D721Med (cell line): ENCODE measurements at places on chromosomes 12 and 14.

DNA sequence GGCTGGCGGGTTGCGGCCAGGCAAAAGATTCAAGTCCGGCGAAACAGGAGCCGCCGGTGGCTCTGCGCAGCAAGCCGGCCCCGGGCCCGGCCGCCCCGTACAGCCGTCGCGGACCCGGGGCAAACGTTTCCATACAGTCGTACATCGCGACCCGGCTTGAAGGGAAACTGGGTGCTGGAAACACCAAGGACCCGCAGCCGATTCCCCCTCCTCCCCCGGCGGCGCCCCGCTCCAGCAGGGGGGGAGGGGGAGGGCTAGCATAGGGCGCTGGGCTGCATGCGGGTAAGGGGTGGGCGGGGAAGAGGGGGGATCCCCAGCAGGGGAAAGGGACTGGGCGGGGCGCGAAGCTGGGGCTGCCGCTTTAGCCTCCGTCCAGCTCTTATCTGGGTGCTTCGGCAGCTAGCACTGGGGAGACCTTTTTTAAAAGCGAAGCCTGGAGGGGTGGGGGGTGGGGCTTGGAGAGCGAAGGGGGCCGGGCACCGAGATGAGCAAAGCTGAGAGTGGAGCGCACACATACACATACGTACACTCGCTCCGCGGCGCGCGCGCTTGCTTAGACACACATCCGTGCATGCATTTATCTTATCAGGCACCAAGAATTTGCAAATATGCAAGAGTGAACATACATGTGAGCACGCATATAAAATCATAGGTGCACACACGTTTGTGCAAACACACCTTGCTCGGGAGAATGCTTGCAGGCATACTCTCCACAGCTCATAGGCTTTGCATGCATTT lies 11.9 kb downstream of the RARG start:
- no peak for DNase-seq

DNA sequence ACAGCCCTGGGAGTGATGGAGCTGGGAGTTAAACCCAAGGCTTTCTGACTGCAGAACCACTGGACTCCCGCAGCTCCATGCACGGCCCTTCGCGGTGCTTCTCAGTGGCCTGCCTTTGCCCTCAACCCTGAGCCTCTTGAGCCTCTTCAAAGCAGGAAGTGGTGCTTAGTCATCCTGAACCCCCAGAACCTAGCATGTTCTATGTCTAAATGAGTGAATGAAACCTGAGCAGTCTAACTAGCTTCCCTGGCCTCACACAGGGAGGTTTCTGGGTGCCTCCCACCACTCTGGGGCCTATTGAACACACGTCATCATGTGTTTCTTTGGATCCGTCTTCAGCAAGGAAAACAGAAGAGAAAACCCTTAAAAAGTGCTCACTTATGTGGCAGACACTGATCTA lies 117.9 kb upstream of the SFSWAP start:
- DNase-seq: no peak

DNA sequence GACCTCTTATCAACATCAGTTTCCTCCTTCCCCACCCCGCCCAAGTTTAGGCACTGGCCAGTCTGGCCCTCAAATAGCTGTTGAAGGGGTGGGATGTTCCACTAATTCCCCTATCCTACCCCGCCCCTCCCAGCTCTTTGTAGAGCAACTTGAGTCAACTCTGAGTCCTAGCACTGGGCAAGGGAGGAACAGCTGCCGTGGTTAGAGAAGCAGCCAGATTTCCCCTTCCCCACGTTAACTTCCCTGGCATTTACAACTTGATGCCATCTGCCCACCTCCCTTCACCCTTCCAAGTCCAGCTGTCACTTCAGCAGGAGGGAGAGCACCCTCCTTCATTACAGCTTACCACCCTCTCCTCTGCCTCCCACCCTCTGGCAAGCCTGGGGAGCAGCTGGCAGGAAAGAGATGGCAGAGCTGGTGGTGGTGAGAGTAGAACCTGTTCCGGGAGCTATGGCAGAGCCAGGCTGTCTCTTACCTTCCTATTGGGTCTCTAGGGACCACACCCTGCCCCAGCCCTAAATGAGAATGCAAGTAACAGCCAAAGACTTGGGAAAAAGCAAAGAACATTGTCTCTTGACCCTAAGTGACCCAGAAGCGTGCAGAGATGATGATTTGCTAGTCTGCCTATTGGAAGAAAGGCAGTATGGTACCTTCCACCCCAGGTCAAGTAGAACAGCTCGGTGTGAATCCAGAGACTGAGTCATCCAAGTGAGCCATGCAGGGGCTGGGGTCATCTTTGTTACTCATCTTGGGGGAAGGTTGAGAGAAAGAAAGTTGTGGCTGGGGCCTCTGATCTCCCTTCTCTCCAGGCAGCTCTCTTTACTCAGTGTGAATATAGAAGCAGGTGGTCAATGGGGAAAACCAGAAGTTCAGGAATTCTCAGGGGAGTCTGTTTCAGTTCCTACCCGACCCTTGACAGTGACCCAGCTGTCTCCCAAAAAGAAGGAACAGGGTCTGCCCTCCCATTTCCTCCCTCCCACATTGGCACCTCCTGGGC lies 1.5 kb downstream of the BLOC1S1 start:
- no peak for DNase-seq

GRCh38 chr12:101745481-101745880 lies 6.2 kb upstream of the SYCP3 start:
- DNase-seq: no peak

DNA sequence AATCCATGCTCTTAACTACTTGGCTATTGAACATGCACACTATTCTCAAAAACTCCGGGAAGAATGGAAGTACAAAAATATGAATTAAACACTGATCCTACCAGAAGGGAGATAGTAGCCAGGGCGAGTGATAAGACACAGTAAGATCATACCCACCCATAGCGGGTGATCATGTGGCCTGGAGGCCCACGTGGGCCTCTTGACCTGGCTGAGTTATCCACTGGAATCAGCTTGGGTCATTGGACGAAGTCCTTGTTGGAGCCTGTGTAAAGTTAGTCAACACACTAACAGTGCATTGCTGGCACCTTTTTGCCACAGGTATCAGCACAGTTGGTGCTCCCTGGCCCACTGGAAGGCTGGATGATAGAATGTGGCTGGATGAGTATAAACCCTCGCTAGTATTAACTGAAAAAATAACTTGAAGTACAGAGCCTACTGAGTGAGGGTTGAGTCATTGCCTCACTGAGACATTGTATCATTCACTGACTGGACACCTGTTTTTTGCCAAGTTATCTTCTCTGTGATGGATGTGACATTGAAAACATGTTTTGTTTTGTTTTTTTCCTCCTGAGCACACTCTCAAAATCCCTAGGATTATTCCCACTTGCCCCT lies 149.2 kb upstream of the FUT8 start:
- DNase-seq: no peak

DNA sequence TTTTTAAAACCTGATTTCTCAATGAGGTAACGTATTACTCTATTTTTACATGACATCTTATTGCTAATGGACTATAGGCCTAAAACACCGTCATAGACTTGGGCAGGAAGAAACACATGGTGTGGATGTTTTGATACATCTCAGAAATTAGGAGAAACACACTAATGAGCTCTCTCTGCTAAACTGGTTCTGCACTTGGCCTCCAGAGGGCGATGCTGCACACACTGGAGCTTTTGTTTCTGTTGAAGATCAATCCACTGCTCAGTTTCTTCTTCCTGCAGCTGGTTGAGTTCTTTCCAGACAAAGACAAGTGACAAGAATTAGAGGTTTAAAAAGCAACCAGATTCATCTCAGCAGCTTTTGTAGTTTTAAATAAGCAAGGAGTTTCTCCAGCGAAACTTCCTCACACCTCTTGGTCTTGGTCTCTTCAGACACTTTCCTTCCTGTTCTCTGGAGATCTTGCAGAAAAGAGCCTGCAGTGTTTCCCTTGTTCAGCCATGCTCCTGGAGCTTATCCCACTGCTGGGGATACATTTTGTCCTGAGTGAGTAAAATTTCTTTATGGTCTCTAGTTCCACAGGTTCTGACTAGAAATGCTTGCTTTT lies 178.5 kb upstream of the OR4E1 start:
- DNase-seq: no peak

DNA sequence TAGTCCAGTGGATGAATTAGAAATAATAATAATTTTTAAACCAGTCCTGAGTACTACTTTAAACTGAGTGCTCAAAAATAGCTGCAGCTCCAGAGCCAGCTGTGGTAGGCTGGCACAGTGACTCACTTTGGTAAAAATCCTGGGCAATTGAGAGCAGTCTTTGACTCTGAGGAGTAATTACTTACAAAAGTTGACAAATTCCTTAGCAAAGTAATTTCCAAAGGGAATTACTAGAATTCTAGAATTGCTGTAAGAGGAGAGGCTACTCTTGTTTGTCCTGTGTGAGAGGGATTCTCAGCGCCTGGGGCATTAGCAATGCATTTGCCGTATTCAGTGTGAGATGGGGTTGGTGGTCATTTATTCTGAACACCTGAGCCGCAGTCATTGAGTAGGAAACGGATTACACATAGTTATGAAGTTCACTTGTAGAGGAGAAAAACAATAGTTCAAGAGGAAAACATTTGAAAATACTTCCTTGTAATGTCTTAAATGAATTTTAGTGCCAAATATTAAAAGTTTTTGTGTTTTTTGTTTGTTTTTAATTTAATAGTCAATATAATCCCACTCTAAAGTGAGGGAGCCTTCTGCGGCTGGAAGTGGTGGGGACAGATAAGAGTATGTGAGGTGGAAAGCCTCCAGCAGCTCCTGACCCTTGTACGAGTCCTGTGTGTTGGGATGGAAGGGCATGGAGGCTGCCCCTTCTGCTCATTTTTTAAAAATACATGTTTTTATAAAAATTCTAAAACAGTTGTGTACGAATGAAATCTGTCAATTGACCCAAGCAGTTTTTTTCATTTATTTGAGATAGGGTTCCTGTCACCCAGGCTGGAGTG lies 41.9 kb downstream of the EID3 start:
- no peak for DNase-seq

DNA sequence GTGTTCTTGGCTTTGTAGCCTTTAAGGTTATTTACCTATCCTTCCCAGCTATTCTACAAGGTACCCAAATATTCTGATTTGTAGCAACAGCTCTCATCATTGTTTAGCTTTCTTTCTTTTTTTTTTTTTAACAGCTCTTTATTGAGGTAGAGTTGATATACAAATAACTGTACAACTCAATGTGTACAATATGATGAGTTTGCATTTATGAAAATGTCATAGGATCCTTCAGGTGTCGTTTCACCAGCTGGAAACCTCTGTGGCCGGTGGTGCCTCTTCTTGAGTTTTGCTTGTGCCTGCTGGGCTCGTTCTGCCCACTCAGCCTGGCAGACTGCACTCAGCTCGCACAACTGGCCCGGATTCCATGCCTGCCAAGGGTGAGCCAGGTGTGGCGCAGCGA lies 26.9 kb upstream of the TBPL2 start:
- no peak for DNase-seq

GRCh38 chr12:105721051-105721825 lies 390.7 kb downstream of the C12orf75 start:
- no peak for DNase-seq

- no peak for DNase-seq
These were observed 34.2 kb upstream of the OTX2 start for GRCh38 chr14:56844406-56845002.

GRCh38 chr12:32828120-32828519 lies 68.5 kb downstream of the PKP2 start:
- no peak for DNase-seq

DNA sequence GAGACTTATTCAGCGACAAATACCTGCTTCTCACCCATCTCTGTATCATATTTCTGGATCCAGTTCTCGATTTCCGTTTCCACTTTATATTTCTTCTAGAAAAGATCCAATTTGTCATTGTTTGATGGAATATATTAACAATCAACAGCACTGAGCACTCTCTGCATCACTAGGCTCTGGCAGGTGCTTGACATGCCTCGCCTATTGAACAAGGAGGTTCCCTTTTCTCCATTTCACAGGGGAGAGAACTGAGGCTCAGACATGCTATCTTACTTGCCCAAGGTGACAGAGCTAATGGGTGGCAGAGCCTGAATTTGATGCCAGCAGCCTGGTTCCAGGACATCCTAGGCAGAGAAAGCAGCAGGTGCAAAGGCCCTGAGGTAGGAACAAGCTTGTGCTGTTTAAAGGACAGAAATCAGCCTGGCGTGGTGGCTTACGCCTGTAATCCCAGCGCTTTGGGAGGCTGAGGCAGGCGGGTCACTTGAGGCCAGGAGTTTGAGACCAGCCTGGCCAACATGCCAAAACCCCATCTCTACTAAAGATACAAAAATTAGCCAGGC lies 12.1 kb downstream of the RITA1 start:
- DNase-seq: no peak

DNA sequence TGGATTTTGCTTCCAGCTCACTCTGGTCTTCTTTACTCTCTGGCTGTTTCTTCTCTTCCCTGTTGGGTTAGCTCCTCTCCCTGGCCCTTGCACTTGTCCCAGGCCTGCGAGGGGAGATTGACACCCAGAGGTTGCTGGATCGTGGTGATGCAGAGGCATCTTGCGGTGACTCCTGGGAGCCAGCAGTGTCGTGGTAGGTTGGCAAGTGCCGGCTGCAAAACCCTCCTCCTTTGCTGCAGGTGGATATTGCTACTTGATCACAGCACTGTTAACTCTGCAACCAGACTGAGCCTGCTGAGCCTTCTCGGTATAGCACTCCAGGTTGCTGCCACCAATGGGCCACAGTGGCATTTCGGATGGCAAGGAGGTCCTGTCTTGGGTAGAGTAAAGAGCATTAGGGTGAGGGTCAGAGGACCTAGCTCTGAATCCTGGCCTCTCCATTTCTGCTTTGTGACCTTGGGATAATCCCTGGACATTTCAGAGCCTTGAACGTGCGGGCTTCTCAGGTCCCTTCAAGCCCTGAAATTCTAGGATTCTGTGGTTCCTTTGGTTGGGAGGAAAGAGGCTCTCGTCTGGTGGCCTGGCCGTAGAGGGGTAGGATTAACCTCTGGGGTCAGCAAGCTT lies 87.4 kb downstream of the TSPAN9 start:
- no peak for DNase-seq

GRCh38 chr12:77152623-77153193 lies 87.3 kb upstream of the E2F7 start:
- no peak for DNase-seq

GRCh38 chr12:46983959-46984841 lies 95.2 kb upstream of the PCED1B start:
- no peak for DNase-seq

DNA sequence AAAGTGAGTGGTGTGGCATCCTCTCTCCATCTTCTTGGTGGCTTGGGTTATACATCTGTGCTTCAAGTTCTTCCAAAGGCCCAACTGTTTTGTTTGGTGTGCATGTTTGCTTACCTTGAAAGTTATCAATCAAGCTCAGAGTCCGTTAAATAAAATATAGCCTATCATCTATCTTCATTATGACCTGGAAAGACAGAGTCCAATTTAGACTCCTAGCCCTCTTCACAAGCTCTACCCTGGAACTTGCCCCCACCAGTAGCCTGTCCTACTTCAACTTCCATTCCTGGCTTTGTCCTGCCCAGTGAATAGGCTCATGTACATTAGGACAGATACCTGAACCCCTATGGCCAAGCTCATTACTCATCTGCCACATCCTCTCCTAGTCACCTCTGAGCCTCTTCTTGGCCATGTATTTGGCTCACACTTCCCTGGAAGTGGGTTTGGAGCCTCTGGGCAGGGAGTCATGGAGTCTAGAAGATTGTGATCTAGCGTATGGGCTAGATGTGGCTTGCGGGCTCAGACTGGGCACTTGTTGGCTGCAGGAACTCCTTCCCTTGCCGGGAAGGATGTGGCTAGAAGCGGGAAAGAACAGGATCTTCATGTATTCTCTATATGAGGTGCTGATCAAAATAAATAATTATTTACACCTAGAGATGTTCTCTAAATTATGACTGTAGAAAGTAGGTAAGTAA lies 6.4 kb upstream of the SSTR1 start:
- DNase-seq: no peak

GRCh38 chr12:94710933-94711332 lies 60.6 kb upstream of the TMCC3 start:
- DNase-seq: no peak
